ENCODE measurements at places on chromosomes 3 and 15.
A peak's percentile ranks its signal among the peaks of the same experiment; 100 is the strongest.

DNA sequence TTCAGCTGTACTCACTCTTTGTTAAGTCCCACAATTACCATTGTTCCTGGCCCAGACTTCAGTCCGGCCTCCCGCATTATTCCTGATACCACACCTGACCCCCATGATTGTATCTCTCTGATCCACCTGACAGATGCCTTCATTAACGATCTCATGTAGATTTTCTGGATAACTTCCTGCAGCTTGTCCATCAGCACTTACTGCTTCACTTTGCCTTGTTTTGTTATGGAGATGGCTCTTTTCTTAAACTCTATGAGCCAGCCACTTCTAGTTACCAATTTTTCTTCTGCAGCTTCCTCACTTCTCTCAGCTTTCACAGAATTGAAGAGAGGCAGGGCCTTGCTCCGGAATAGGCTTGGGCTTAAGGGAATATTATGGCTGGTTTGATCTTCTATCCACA is 1044.2 kb downstream of the PLOD2 start:
- no peak for DNase-seq

GRCh38 chr15:64837502-64837901 is 4.2 kb upstream of the PLEKHO2 start:
- no peak for DNase-seq

DNA sequence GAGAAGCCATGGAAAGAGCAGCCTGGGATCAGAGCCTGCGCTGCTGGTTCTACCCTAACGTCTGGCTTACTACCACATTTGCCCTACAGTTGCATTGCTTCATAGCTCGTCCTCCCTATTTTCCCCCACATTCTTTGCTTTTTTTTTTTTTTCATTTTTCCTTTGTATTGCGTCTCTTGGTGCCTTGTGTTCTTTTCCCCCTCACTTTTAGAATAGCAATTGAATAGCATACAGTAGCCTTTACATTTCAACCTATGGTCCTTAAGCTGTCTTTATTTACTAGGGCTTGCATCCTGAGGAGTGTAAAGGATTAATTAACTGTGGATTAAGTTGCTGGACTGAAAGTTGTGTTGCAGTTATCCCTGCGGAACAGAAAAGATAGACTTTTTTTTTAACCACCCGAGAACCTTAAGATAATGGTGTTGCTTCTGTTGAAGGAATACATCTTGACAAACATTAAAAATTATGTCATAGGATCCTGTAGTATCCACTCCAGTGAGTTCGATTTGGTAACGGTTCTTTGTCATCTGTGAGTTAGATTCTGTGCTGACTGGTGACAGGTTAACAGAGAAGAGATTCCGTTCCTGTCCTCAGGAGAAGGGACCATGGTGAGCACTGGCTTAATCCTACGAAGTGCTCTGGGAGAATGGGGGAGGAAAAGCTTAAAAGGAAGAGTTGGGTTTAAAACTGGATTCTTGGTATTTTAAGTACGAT is 417.4 kb upstream of the NAALADL2 start:
- DNase-seq: peak; percentile 3

DNA sequence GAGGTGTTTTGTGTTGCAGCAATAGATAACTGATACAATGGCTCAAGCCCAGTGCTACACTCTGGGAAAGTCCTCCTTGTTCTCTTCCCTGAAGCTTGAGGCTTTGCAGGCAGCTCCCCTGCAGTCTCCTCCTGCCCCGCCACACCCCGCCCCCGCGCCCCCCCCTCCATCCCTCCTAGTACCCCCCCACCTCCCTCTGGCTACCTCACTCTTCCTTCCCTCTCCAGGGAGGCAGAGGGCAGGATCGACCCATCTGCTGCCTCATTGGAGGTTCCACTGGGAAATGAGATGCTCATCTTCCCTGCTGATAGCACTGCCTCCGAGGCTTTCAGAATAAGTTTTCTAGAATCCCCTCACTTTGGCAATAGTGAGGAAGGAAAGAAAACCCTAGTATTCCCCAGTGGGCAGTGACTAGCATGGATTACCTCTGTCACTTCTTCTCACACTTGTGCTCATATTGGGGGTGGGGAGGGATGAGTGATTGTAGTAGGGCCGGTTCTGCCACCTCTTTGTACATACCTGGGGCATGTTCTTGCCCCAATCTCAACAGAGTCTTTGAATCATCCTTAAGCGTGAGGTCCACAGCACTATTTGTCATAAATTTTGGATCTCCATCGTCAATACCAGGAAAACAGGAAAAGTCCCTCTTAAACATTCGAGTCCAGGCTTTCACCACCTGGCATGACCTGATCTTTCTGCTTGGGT is 16.3 kb upstream of the RAB7A start:
- peak; percentile 88 for DNase-seq

DNA sequence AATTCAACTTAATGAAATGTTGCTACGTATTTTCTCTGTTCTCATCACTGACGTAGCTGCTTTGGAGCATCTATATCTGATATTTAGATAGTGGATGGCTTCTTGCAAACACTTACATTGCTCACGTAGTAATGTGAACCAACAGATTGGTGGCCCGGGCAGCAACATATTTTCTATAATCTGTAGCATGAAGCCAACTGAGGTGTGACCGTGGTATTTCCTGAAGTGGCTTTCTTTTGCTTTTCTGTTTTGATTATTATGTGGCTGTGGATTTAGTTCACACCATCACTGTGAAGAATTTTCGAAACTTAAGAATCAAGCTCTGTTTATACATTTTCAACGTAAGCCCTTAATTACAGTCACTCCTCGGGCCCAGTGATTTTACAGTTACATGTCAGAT is 288.5 kb downstream of the LPP start:
- DNase-seq: no peak

DNA sequence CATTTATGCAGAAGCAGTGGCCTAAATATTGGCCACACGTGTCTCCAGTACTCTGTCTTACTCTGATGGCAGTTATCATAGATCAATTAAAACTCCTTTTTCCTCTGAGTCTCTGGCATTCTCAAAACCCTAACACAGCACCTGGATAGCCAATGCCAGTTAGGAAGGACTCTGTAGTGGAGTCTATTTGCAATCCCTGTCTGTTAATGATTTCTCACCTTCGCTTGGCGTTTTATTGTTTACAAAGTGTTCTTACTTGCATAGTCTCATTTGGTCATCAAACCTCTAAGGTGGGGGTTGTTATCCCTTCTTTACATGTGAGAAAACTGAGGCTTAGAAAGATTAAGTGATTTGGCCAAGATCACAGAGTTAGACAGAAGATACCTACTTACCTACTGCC is 258.8 kb downstream of the IL5RA start:
- no peak for DNase-seq

- no peak for DNase-seq
Measured at GRCh38 chr3:178284181-178284580, 252.1 kb upstream of the KCNMB2 start.

DNA sequence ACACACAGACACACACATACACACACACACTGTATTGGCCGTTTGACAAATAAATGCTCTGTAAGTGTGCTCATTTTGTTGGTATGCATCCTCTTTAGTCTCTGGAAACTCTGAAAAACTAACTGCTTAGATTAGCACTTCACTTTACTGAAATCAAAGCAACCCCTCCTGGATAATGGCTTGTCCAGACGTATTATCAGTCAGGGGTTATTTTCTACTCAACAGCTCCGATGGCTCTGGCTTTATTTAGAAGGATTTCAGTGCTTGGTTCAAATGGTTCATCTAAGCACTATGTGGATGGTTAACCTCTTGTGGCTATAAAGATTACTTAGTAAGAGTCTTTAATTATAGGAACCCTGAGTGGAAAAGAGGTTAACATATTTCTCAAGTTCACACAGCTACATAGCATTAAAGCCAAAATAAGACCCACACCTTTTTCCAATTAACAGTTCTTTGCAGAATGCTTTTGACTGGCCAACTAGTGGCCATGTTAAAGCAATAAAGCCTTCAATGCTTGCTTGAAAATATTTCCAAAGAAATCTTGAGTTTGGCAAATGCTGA is 516.1 kb upstream of the NAALADL2 start:
- DNase-seq: no peak

GRCh38 chr15:33956397-33956796 is 11.9 kb upstream of the CHRM5 start:
- no peak for DNase-seq

DNA sequence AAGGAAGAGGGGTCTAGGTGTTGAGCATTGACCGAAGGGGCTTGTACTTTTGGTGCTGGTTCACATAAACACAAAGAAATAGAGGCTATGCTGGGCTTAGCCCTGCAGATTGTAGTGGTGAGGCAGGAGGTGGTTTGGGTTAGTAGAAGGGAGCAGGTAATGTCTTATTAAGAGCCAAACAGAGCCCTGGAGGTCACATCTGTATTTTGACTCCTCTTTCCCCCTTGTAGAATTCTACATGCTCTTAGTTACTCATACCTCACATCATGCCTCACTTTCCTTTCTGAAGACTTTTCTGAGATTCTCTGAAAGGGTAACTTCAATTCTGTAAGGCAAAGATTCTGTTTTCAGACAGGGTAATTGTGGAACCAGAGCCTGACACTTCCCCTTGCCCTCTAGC is 16.1 kb upstream of the ZNF80 start:
- no peak for DNase-seq

DNA sequence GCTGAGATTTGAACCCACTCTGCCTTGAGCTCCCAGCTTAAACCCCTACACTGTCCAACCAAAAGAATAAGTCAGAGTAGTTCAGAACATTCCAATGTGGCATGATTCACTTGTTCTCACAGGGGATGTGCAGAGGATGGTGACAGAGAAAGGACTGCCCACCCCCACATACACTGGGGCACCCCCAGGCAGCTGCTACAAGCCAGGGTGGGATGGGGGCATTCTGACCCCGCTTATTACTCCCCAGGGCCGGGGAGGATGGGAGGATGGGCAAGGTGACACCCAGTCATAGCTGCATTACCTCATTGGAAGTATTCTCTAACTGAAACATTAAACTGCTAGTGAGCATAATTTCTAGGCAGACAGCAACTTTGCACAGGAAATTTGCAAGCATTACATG is 126.0 kb upstream of the PRR20G start:
- no peak for DNase-seq

- DNase-seq: no peak
Measured at GRCh38 chr3:49780080-49780974, 6.0 kb downstream of the IP6K1 start.

- DNase-seq: no peak
Measured at GRCh38 chr3:17121336-17121735, 236.6 kb downstream of the PLCL2 start.

- no peak for DNase-seq
Measured at GRCh38 chr3:127676921-127677351, 4.2 kb downstream of the ABTB1 start.

GRCh38 chr3:125437631-125438435 is 62.7 kb upstream of the ZNF148 start:
- DNase-seq: peak; percentile 13

- DNase-seq: peak; percentile 71
Measured at GRCh38 chr15:99442252-99442897, 123.4 kb upstream of the MEF2A start.

DNA sequence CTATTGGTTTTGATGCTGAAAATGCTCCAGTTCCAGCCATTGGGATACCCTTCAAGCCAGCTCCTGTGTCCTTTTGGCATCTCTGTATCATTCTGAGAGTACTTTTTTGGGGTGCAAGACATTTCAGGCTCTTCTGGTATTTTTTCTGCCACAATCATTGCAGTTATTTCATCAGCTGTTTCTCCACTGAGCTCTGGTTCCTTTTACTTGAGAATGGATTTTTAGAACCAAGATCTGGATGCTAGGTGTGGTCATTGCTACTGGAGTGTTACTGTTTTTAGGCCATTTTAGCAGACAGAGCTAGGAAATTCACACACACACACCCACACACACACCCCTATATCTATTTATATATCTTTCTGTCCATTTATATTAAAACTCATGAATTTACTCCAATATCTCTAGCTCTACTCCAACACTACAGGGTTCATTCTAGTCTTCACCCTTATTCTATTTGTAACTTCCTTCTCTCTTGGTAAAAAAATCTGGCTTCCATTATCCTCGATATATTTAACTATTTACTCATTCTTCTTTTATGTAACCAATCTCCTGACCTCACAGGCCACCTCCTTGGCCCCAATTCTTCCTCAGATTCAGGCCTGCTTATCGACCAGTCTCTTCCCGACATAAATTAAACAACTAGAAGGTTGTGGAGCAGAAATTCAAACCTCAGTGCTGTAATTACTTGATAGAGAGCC is 17.0 kb downstream of the SLC35G2 start:
- DNase-seq: no peak

GRCh38 chr3:168424059-168424734 is 328.5 kb upstream of the GOLIM4 start:
- no peak for DNase-seq

DNA sequence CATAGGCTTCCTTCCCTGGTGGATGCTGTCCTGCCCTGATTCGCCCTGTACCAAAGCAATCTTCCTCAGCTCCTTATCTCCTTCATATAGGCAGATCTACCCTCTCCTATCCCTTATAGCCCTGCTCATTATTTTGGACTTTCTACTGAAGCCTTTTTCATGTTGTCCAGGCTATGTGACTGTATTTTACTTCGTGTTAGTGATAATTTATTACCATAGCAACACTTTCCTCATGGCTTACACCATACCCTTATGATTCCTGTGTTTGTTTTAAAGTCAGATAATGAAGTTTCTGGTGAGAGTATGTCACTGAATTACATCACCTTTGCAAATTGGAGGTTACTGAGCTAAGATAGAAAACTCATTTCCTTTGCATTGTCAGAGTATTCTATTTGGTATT is 352.6 kb downstream of the NLGN1 start:
- DNase-seq: peak; percentile 24

DNA sequence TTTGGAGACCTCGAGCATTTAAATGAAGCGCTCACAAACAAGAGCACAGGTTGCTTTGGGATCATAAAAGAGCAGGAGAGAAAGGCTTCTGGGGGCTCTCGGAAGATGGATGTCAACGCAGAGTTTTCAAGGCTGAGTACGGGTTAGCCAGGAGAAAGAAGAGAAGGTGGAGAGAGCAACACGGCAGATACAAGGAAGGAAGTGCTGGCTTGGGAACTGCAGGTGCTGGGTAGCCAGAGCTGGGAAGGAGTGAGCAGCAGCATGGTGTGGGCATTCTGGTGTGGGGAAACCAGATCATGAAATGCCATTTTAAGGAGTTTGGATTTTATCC is 580 bp upstream of the RUBCN start:
- no peak for DNase-seq

DNA sequence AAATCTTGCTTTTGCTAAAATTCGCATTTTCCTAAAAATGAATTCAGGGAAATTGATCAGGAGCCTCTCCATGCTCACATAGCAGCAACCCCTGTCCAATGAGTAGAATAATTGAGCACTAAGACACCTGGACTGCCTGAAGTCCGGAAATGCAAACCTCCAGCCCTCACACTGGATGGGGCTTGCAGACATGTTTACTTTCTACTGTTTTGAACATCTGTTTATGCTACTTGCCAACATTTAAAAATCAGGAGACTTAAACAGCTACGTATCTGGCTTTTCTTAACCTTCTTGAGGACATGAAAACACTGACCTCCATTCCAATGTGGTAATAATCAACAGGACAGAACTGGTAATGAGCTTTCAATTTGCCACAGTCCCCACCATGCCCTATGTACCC is 184.4 kb downstream of the SHOX2 start:
- DNase-seq: no peak
